ENCODE measurements at places on chromosomes 11 and 22.

DNA sequence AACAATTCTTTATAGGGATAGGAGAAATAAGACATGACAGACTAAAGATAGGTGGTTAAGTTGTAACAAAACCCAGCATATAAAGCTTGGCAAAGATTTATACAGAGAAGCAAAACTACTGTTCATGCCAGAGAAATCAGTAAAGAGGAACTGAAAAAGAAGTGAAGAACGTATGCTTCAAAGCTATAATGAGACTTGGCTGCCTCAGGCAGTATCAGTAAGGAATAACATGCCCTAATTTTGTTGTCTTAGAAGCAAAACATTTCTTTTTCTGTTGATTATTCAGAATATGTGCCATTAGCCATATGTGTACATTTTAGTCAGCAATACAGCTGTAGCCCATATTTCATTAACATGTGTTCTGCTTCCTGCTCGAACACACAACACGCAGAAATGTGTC is 403.2 kb downstream of the NELL1 start:
- DNase-seq = no peak

DNA sequence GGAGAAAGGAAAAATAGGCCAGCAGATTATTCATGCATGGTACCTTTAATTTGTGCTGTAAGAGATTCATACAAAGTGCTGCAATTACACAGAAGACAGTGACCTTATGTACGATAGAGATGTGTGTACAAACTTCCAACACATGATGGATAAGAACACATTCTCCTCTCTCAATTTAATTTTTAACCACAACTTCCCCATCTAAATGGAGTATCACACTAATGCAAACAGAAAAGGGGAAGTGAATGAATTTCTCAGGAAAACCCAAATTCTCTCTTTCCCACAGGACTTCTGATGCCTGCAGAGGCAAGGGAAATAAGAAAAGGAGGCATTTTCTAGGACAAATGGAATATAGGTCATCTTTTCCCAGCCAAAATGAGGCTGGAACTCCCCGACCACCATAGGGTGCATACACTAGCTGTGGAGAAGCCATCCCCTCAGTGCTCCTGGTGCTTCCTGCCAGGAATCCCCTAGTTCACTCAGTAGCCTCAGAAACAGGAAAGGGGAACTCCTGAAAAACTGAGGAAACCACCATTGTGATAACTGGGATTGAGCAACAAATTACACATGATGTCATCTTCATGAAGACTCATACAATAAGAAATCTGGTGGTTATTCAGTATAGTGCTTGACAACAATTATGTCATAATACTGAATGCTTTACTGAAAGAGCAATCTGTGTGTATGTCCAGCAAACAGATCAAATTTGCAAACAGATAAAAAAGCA is 22.4 kb downstream of the MMP10 start:
- peak; percentile 53 for DNase-seq

GRCh38 chr11:72758690-72759389 is 6.6 kb upstream of the ARAP1 start:
- DNase-seq = peak; percentile 41

DNA sequence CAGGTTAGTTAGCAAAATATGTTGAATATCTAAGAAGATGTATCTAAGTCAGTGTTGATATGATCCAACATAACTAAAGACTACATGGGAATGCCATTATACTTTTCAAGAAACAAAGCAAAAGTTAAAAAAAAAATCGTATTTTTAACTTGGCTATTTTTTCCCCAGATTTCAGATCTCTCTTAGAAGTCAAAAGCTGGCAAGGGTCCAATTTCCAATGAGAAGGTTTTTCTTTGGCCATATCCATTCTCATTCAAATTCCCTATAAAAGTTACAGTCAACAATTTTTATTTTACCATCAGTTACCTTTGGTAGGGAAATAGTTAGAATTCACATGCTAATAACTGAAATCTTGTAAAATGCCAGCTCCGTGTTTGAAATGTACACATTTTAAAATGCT is 70.5 kb upstream of the FAT3 start:
- DNase-seq = no peak

GRCh38 chr22:49079027-49079725 is 748.5 kb downstream of the BRD1 start:
- DNase-seq = no peak
